ENCODE measurements at places on chromosomes 13 and 19. TPM values are rescaled to one million over a fixed set of nuclear protein-coding genes. Genes with fewer than 3 reads are reported as not detected.
A peak's percentile ranks its signal among the peaks of the same experiment; 100 is the strongest.

- DNase-seq, result no peak
Measured at GRCh38 chr19:9580728-9581127, 3.6 kb downstream of the ZNF121 start.

DNA sequence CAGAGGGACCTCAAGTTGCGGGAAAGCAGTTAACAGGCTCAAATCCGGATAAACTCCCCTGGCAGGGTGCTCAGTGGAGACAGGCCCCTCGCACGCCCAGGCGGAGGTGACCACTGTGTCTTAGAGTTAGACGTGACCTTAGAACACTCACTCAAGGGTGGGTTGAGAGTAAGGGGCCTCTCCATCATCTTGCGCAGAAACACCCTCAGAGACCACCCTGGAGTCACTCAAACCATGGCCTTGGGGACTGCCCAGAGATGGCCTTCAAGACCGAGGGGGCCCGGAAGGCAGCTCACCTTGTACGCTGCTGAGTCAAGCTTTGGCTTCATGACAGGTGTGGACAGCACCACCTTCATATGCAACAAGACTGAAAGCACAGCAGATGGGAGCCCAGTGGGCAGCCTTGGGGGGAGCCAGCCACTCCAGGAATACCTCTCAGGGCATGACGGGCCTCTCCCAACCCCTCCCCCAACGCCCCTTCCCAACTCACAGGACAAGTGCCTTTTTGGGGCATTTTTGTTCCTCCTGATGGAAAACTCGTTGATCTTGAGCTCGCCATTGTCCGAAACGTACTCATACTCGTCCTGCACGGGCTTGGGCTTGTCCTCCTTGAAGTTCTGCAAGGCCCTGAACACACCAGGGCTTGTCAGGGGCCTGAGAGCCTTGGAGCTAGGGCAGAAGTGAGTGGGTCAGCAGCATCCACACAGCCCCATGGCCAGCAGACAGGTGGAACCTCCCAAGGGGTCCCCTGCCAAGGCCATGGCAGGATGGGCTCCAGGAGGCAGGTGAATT, 229.2 kb downstream of the TUBA3C start:
- DNase-seq, result no peak

- no peak for DNase-seq
Measured at GRCh38 chr19:34943861-34944573, 17.3 kb downstream of the ZNF30 start.

The DIAPH3 gene
- polyA plus RNA-seq, result 2.8 TPM

DNA sequence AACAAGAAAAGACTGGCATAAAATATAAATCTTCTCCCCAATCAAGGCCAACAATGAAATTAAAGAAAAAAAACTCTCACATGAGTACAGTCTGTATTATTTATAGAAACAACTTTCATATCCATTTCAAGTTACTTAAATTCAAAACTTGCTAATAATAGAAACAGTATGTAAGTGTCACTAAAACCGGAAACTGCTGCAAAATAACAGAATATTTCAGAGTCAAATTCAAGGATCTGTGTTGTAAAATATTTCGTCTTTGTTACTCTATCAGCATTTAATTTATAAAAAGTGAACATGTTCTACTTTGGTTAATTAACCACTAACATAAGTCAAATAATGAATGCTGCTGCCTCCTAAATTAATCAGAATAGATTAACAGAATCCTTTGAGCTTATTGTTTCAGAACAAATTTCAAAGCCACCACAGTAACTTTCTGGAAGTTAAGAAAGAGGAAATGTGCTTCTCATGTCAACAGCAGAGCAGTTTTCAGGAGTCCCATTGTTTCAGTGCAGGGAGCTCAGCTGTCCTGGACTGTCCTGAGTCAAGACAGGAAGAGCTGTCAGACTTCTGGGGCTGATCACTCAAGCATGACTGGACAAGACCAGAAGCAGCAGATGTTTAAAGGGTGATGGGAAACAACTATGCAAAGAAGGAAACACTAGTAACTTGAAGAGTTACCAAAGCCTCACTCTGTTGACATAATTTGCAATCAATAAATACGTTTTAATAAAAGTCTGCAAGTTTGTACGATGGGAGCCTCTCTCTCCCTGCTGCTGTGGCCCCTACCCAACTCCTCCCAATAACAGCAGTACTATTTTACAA, 76.9 kb downstream of the FOXO1 start:
- no peak for DNase-seq

The ZNF486 gene
- polyA plus RNA-seq, result 4.0 TPM

DNA sequence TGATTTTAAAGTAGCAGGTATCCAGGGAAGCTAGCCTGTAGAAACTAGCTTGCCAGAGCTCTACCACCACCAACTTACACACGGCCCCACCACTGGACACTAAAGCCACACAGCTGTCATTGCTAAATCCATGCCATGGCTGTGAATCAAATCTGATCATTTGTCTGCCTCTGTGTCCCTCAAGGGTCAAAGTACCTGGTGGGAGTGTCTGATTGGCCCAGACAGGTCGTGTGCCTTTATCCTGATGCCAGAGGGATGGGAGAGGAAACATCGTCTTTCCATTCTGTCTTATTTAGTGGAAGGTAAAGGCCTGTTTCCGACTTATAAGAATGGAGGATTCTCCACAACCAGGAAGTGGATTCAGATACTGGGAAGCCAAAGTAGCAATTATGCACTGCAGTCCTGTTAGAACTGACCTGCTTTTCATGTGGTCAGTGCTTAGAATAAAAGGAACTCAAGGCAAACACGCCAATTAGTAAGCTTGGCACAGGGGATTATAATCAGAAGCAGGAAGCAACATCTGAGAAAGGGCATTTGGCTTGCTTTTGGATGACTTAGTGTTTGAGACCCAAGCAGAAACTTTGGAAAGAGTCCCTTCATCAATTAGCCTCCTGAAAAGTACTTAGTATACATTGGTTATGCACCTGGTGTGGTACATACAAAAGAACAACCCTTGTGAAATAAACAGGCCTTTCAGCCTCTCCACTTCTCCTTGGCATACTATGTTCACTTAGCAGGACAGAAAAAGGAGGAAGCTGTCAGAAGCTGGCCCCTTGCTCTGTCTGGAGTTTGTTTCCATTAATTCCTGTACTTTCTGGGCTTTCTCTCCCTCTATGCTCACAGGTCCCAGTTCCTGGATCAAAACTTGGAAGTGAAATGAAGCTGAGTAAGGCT, 192.4 kb downstream of the NUFIP1 start:
- peak; percentile 54 for DNase-seq

All from brain (organoid and tissue), 16 donors.